HAP-1 (cell line): ENCODE measurements at places on chromosomes 12 and 14.

DNA sequence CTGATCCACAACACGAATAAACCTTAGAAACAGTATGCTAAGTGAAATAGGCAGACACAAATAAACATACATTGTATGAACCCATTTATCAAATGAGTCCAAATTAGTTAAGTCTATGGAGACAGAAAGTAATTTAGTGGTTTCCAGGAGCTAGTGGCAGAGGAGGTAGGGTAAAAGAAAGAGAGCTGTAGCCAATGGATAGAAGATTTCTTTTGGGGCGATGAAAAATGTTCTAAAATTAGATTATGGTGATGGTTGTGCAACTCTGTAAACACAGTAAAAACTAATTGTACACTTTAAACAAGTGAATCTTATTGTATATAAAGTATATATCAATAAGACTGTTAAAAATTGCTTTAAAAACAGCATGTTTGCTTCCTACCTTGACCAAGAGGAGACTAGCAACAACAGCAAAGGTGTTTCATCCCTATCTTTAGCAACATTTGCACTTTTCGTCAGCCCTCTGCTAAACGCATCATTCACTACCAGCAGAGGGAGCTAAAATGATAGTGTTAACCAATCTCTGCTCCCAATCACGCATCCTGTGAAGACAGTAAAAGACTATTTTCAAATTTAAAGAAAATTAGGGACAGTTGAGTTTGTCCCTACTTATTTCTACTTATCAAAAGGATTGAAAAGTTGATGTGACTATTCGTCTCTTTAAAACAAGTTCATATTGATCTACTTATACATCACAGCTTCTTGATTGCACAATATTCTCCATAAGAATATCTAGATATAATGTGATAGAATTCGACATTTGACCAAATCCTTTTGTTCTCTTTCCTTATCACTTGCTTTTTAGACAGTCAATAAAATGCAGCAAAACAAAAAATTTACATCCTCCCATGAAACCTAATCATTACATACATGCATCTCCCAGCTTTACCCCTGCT lies 24.0 kb upstream of the LGR5 start:
- DNase-seq = peak; percentile 51

GRCh38 chr14:21415329-21415728 lies 31.5 kb upstream of the SUPT16H start:
- DNase-seq = no peak

- peak; percentile 56 for DNase-seq
Measured at GRCh38 chr14:99188731-99189191, 83.2 kb downstream of the BCL11B start.

DNA sequence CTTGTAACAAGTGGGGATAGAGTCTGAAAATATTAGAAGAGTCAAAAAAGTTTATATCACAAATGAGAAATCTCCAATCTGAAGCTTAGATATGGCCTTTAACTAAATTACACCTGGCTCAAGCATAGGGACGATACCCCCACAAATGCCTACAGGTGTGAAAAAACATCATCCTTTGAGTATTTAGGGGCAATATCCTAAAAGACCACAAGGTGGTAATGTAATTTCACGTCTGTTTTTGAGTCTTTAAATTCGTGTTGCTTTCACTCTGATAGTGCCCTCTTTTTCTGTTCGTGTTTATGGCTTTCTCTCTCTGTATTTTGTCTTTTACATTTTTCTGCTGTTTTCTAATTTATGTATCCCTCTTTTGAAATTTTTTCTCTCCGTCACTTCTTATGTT lies 84.3 kb downstream of the ETNK1 start:
- no peak for DNase-seq

DNA sequence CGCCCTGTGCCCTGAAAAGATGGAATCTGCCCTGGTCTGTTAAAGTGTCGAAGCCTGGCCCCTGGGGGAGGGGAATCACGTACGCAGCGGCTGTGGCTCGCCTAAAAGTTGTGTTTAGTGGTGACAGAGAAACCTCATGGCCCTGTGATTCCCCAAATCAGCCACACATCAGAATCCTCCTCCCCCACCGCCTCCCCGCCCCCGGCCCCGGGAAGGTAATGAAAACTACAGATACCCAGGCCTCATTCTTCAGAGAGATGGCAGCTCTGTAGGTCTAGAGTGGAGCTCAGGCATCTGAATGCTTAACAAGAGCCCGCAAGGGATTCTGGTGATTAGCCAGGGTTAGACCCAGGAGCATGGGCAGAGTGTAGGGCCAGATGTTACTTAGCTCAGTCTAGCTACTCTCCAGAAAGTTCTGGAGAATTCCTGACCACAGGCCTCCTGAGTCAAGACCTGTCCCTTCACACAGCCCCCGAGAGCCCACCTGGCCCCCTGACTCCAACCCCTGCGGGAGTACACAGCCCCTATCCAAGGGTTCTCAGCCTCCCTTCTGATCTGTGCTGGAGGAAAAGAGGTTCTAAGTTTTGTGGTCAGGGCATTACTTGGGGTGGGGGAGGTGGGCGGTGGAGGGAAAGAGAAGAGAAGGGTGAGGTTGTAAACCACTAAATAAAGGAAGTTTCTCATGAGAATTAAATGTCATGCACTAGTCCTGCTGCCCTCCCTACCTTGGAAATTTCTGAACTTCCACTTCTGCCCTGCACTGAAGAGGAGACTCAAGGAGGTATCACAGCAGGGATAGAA lies 114.8 kb downstream of the PLXNC1 start:
- DNase-seq = no peak

- DNase-seq = no peak
Measured at GRCh38 chr12:17062267-17063036, 456.5 kb upstream of the LMO3 start.

GRCh38 chr12:110102255-110102654 lies 21.9 kb upstream of the IFT81 start:
- peak; percentile 73 for DNase-seq

DNA sequence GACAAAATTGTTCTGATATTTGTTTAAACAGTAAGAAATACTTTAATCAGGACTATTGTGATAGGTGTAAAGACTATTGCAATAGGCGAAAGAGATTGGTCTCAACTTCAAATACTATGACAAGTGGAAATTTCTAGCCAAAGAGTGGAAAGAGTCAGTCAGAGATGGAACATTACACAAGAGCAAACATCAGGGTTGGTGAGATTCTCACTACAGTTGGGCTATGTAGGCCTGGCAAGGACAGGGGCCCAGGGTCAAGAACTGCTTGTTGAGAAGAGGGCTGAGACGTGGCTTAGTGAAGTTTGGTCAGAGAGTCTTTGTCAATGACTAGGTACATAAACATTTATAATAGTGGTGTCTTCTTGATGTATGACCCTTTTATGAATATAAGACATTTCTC lies 19.4 kb downstream of the CAND1 start:
- no peak for DNase-seq

GRCh38 chr14:20334017-20334416 lies 938 bp upstream of the CCNB1IP1 start:
- DNase-seq = no peak

DNA sequence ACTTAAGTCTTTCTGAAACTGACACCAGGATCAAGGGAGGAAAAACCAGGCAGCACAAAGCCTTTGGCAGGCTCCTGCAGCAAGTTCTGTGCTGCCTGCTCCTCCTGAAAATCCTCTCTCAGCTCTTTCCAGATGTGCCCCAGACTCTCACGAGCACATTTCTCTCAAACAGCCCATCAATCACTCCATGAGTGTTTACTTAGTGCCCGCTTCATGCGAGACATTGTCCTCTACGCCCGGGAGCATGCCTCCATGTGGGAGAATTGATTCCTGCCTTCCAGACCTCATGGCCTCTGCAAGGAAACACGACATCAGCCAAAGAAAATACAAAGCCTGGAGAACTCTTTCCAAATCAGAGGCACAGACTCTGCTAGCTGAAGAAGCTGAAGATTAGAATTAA lies 46.5 kb upstream of the TSPAN11 start:
- no peak for DNase-seq
